LHCN-M2 (cell line): ENCODE measurements at places on chromosomes 1 and 21. TPM values are rescaled to one million over a fixed set of nuclear protein-coding genes. Genes with fewer than 3 reads are reported as not detected.

- DNase-seq: no peak
Observed at GRCh38 chr1:180288940-180289339, 58.9 kb downstream of the LHX4 start.

DNA sequence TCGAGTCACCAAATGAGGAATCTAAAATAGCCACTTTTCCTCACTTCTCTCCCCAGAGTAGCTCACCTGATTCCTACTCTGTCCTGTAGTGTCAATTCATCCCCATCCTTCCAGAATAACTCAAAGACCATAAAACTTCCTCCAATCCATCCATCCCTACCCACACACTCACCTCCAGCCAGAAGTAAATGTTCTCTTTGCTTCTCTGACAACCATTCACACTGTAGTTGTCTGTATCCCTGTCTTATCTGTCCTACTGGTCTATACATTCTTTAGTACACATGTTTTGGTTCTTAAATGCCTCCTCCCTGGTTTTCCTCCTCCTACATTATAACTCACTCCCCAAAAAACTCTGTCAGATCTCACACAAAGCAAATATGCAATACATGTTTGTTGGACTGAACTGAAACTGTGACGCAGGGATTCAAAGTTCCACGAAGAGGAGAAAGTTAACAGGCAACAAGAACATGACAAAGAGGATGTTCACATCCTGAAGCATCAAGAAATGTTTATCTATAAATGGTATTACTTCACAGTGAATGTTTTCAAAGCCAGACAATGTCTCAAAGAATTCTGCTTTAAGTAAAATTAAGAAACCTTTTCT, 11.0 kb downstream of the TP53BP2 start:
- DNase-seq: no peak

- no peak for DNase-seq
Observed at GRCh38 chr1:37951041-37951782, 4.4 kb upstream of the INPP5B start.

DNA sequence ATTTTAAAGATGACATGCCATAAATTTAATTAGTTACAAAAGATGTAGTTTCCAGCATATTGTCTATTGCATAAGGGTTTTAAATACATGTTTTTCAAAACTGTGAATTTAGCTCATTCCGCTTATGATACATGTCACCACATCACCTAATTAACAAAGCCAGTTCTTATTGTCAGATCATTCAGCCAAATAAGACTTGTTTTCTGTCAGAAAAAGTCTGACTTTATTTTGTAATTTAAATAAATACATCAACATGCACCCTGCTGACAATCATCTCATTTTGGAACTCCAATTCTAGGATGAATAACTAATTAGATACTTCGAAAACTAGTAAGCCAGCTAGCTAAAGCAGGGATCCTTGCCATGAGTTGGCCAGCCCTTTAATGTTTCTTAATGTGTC, 110.9 kb upstream of the APP start:
- no peak for DNase-seq

DNA sequence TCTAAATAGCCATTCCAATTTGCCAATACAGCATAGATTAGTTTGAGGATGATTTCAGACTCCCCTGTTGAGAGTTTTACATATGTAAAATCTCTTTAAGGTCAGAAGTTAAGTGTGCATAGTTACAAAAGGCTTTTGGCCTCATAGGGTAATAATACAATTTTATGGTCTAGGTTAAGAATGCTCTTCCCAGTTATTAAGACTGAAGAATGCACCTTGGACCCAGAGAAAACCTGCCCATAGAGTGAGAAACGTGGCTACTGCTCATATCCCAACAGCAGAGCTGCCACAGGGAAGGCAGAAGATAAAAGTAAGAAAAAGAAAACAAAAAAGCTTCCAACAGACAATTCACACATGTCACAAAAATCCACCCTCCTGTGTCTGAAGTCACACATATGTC, 255.9 kb downstream of the LMO4 start:
- DNase-seq: no peak

- DNase-seq: no peak
Observed at GRCh38 chr1:45393718-45394302, 53.6 kb upstream of the MUTYH start.

GRCh38 chr1:29202053-29202452, 20.4 kb upstream of the SRSF4 start:
- no peak for DNase-seq

GRCh38 chr1:203026031-203026665, at the start of gene PPFIA4:
Gene PPFIA4, plus strand, starts transcription at chr1:203026491. Its CDS starts 12,518 bp downstream, at chr1:203039009.
- DNase-seq: peak; percentile 86

- peak; percentile 24 for DNase-seq
Observed at GRCh38 chr21:28627691-28628090, 365.0 kb downstream of the LTN1 start.

DNA sequence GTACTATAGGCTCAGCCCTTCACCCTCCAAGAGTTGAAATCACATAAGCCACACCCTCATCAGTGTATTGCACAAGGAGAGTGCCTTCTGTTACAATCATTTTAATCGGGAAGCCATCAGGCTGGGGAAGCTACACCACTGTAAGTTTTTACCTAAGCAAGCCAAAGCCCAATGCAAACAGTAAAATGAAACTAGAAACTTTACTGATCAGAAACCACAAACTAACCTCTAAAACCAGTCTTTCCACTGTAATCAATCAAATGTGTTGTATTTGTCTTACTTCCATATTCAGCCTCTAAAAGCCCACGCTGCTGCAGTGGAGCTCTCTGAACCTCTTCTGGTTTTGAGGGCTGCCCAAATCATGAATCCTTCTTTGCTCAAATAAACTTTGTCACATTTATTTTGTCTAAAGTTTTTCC, 26.2 kb downstream of the CAPN8 start:
- no peak for DNase-seq

GRCh38 chr1:20448671-20449071, 37.3 kb downstream of the CAMK2N1 start:
- no peak for DNase-seq

GRCh38 chr1:51729824-51730301, 113.0 kb downstream of the OSBPL9 start:
- DNase-seq: peak; percentile 2

DNA sequence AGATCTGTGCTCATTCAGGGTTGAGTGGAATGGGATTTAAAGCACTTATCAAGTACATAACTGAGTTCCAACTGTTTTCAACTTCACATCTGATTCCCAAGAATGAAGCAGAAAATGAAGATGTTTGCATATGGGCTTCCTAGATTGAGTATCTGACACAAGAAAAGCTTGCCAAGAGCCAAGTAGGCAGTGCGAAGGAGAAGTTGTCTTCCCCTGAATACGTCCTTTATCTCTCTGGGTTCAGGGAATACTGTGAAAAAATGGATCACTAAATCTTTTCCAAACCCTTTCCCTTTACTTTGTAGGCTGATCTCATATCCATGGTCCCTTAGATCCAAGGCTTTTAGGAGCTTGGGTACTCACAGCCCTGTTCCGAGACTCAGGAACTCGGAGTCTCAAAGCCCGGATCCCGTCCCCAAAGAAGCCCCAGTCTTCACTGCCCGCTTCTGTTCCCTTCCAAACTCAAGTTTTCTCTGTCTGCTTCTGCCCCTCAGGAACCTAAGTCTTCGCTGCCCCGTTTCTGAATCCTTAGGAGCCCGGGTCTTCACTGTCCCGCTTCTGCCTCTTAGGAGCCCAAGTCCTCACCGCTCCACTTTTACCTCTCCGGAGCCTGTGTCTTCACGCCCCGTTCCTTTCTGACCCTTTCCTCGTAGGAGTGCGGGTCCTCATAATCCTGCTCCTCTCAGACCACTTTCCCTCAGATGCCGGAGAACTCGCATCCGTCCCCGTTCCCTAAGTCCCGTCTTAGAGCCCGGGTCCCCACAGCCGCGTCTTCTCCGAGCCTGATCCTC, 616 bp downstream of the TAF12 start:
- DNase-seq: peak; percentile 25

- DNase-seq: no peak
Observed at GRCh38 chr1:185732951-185733350, 1.2 kb upstream of the HMCN1 start.

DNA sequence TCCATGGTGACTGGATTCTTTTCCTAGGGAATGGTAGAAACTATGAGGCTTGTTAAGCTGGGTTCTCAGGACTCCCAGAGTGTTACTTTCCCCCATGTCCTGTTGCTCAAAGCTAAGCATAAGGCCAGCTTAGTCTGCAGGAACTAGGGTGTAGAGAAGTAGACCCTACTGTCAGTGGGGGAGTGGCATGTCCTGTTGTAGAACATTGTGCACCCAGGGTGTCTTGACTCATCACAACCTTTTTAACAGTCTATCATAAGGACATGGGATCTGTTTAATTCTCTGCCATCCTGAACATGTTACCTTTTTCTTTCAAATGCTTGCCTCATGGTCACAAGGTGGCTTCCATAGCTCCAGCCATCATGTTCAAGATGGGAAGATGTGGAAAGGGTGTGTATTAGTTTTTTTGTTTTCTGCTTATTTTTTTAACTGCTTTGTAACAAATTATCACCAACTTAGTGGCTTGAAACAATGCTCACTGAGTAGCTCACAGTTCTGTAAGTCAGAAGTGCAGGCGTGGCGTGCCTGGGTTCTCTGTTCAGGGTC, 17.4 kb downstream of the OBSCN start:
- DNase-seq: no peak

- no peak for DNase-seq
Observed at GRCh38 chr1:30685796-30686165, 37.6 kb downstream of the MATN1 start.

- DNase-seq: peak; percentile 93
Observed at GRCh38 chr1:58816072-58816746, 32.4 kb upstream of the JUN start.

DNA sequence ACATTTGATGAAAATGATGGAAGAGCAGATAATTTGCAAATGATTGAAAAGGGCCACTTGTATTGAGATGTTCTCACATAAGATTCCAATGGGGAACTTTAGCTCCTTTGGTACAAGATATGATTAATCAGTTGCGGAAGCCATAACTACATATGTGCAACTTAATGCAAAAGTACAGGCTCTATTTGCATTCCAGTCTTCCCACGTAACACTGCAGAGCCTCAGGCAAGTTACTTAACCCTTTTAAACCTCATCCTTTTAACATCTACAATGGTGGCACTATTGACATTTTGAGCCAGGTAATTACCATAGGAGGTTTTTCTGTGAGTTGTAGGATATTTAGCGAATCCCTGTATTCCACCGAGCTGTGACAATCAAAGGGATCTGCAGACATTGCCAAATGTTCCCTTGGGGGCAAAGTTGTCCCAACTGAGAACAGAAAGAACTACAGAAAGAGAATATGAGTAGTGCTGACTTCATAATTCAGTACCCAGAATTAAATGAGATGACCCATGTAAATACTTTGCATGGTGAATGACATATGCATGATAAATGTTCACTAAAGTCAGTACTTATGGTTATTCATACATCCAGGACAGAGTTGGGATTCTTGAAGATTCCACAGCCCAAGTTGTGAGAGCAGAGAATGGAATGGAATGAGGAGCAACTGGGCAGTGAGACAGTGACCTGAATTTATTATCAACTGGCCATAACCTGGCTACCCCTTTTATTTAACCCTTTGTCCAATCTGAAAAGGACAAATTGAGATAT, 62.6 kb downstream of the SPAG17 start:
- DNase-seq: no peak

DNA sequence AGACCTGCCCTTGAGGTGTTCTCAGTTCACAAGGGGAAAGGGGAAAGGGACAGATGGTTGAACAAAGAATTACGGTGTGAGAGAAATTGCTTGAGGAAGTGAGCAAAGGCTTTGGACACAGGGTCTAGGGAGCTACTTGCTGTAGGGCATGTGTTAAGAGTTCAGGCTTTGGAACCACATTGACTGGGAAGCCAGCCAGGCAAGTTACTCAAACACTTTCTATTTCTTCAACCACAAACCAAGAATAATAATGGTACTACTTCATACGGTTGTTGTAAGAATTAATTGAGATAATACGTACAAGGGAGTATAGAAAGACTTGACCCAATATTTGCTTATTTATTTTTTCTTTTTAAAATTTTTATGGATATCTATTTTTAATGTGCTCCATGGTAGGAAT, 26.6 kb downstream of the AK4 start:
- DNase-seq: peak; percentile 97

DNA sequence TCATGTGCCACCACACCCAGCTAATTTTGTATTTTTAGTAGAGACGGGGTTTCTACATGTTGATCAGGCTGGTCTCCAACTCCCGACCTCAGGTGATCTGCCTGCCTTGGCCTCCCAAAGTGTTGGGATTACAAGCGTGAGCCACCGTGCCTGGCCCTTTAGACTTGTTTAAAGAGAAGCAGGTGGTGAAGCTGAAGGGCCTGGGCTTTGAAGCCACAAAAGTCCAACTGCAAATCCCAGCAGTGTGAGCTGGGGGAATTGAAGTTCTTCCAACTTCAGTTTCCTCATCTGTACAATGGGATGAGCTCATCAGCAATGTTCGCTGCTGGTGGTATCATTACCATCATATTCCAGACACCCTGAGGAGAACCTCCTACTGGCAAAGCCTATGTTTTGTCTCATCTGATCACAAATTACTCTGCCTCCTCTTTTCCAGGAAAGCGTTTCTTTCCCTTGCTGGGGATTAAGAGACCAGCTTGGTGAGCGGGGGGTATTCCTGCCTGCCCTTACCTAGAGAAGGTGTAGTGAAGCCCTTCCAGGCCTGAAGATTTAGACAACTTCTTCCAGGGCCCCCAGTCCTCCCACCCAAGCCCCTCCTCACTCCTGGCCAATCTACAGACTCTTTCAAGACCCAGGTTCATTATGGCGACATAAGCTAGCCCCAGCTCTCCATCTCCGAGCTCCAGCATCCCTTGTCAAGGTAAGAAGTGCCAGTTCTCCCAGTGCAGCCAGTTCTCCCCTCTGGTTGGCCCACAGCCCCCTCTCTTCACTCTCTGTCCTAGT, 2.4 kb upstream of the SHISA4 start:
- DNase-seq: no peak

DNA sequence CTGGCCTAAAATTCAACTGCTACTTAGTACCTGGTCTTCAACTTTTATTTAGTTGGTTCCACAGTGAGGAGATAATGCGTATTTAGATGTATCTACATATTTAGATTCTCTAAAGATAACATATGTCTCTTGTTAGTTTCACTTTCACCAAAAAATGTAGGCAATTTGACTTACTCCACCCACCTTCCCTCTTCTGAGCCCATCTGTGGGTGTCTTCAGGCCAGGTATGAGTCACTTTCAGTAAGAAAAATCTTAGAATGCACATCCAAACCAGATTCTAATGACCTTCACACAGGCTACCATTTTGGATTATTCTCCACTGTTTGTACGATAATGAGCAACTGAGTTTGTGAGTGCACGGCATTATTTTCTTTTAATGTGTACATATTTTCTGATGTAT, 501.7 kb downstream of the NEGR1 start:
- DNase-seq: peak; percentile 6

- no peak for DNase-seq
Observed at GRCh38 chr1:159900086-159900680, at the start of gene CFAP45. Gene CFAP45, minus strand, starts transcription at chr1:159900165. Its CDS starts 67 bp downstream, at chr1:159900098.

The SRGAP2B gene
- 19.2 and 25.2 TPM in 2 replicates for total RNA-seq

The ADAMTS5 gene
- 10.1 and 11.7 TPM in 2 replicates for total RNA-seq

The OR2T35 gene
- not detected in 2 replicates for total RNA-seq

The CELA3B gene
- total RNA-seq: not detected in 2 replicates

The SLC44A5 gene
- total RNA-seq: 0.11 TPM in 1 of 2 replicates, not detected in the other

The KPRP gene
- 0.13 TPM in 1 of 2 replicates, not detected in the other for total RNA-seq

The PCP4L1 gene
- total RNA-seq: 0.17 TPM in 1 of 2 replicates, not detected in the other

The CLCA1 gene
- total RNA-seq: not detected in 2 replicates

The ALX3 gene
- total RNA-seq: not detected in 2 replicates

The NR1I3 gene
- total RNA-seq: not detected in 2 replicates
